Caco-2 (cell line): ENCODE measurements at places on chromosomes 11 and 22. TPM values are rescaled to one million over a fixed set of nuclear protein-coding genes. Genes with fewer than 3 reads are reported as not detected.
A peak's percentile ranks its signal among the peaks of the same experiment; 100 is the strongest.

DNA sequence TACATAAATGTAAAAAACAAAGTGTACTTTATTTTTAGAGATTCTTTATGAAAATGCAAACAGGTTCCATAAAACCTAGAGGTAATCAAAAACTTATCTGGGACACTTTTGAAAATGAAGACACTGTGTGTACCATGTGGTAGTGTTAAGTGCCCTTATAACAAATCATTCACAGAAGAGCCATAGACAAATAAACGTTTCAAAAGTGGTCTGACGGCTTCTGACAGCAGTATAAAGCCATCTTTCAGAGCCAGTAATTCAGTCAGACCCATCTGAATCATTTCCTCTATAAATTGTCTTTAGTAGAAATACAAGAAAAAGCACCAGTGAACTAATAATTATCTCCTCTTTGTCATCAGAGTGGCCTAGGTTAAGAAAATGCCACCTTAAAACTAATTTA lies 100.0 kb downstream of the PAX6 start:
- DNase-seq: no peak

GRCh38 chr22:47162865-47163264 lies 400.4 kb downstream of the TBC1D22A start:
- no peak for DNase-seq

- no peak for DNase-seq
These were observed 2.0 kb upstream of the OR9I1 start for GRCh38 chr11:58127350-58127749.

DNA sequence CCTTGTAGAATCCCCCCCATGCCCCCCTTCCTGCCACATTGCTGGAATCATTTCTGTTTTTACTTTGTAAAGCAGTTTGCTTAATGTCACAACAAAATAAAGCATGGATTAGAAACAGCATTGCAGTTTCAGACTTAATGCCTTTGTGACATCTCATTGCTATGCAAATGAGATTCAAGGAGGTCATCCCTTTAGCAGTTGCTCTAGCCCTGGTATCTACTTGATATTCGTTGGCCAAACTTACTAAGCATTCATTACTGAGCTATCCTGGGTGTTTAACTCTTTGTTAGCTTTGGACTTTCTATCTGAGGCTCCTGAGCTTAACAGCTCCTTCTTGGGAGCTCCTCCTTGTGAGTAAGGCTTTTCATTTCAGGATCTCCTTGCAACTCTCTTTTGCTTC lies 16.3 kb downstream of the FAT3 start:
- no peak for DNase-seq

DNA sequence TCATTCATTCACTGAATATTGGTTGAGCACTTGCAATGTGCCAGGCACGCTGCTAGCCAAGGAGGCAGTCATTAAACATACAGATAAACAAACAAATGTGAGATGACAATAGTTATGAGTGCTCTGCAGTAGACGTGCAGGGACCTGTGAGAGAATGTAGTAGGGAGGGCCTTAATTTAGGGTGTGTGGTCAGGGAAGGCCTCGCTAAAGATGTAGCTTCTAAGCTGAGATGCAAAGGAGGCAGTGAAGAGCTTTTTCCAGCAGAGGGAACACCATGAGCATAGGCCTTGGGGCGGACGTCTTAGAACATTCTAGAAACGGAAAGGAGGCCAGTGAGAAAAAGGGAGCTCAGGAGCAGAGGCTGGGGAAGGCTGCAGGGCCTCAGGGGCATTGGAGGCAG lies 789 bp upstream of the NCF4 start:
- no peak for DNase-seq

CYP2D6 gene
- 1.7 TPM in 2 replicates for total RNA-seq

- no peak for DNase-seq
These were observed 65.8 kb downstream of the ST3GAL4 start for GRCh38 chr11:126421271-126421671.

DNA sequence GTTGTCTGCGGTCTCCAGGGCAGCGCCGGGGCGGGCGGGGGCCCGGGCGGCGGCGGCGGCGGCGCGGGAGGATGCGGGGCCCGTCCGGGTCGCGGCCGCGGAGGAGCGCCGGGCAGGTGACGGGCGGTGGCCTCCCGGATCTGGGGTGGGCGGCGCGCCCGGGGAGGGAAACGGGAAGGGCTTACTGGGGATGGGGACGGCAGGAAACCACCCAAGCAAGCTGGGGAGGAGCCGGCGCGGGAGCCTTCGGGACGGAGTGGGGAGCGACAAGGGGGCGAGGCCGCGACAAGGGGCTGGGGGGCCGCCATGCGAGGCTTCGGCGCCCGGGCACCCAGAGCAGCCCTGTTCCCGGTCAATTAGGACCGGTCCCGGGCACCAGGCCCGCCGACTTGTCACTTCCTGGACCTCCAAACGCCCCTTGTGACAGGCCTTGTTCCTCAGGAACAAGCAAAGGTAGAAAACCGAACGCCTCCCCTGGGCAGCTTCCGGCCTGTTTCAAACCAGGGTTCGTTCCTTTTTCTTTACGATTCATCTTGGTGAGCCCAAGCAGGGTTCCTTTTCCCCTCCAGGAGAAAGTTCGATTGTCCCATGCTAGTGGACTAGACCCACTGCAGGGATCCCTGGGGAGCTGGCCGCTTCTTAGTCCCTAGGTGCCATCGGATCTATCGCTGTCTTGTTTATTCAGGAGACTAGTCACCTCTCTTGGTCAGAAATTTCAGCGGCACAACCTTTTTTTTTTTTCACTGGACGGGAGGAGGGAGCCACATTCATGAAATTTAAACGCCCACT lies 492 bp downstream of the JHY start:
- DNase-seq: peak; percentile 51

DNA sequence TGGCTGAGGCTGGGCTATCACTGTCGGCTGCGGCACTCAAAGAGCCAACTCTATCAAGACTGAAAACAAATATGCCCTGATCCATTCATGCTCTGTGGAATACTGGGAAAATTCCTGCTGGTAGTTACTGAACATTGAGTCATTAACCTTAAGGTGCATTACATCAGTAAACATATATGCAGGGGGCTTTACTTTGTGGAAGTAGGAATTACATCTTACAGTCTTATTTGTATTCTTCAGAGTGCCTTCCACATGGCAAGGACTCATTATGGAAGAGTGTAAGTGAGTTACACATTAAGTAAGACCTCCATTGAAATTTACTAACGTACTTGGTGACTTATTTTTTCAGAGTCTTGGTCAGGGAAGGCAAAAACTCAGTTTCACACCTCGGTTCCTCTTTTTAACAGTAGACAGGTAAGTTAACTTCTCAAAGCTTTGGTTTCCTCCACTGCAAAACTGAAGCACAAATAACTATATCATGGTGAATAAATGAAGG lies 4.5 kb downstream of the OR5B21 start:
- DNase-seq: no peak

DNA sequence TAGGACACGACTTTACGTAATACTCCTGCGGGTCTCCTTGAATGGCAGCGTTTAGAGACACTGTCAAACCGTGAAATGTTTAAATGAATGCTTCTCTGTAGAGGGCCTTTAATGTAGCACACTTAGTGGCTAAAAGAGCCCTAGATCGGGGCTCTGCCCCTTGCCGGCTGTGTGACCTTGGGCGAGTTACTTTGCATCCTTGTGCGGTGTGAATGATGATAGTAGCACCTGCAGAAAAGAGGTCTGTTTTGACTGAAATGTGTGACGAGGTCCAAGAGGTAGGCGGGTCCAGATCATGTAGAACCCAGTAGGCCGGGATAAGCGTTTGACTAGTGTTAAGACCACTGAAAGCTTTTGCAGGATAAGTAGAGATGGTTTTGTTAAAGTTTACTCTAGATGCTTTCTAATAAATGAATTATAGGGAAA lies 866 bp downstream of the MED17 start:
- DNase-seq: no peak

GRCh38 chr11:47373876-47374719 lies 4.2 kb downstream of the SPI1 start:
- peak; percentile 78 for DNase-seq

CCDC73 gene
- not detected in 2 replicates for total RNA-seq

DNA sequence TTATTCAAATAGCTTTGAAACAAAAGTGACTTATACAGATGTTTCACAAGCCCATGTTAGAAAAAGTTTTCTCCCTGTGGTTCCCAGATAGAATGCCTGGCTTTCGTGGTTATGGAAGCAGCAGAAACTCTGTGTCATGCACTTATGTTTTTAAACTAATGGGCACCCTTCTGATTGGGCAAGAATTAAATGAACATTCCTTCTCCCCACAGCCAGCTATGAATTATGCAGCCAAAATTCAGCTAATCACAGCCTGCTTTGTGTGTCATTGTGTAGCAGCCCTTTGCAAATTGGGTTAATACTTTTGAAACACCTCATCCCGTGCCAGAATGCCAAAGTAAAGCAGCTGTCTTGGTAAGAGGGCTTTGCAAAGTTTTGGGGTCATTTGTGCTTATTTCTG lies 46.9 kb downstream of the PANX1 start:
- DNase-seq: no peak

MMP7 gene
- 1.0 TPM in 1 of 2 replicates, not detected in the other for total RNA-seq

- DNase-seq: no peak
These were observed 76.0 kb upstream of the TIMP3 start for GRCh38 chr22:32725369-32725988.

DNA sequence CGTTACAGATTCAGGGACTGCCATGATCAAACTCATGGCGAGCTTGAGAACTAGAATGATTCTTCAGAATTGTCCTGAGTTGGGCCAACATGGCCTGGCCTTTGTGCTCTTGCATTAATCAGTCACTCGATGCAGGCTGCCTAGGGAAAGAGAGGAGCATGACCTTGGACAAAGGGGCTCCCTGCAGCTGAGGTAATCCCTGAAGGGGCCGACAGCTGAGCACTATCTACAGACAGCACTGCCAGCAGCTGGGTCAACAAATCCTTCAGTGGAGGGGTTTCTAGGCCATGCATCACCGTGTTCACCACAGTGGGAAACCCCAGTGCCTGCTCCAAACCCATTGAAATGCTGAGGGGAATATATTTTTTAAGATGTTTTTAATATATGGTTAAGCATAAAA lies 159.5 kb upstream of the POU2AF2 start:
- no peak for DNase-seq

TUB gene
- not detected in 2 replicates for total RNA-seq

SCGB1D2 gene
- total RNA-seq: not detected in 2 replicates

DNA sequence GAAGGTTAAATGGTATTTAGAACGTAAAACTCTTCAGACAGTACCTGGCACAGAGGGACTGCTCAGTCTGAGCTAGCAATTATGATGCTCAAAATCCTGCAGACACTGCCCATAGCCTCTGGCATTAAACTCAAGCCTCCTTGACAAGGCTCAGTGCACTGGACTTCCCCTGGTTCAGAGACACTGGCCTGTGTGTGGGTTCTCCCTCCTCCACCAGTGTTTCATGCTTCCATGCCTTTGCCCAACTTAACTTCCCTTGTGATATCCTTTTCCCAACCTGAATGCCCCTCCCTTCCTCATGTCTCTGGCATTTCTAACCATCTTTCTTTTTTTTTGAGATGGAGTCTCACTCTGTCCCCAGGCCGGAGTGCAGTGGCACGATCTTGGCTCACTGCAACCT lies 9.1 kb downstream of the LTBP3 start:
- DNase-seq: no peak
